ENCODE measurements at places on chromosomes 4 and X. TPM values are rescaled to one million over a fixed set of nuclear protein-coding genes. Genes with fewer than 3 reads are reported as not detected.

GRCh38 chr4:8832113-8832915 lies 39.3 kb downstream of the HMX1 start:
- no peak for DNase-seq

DNA sequence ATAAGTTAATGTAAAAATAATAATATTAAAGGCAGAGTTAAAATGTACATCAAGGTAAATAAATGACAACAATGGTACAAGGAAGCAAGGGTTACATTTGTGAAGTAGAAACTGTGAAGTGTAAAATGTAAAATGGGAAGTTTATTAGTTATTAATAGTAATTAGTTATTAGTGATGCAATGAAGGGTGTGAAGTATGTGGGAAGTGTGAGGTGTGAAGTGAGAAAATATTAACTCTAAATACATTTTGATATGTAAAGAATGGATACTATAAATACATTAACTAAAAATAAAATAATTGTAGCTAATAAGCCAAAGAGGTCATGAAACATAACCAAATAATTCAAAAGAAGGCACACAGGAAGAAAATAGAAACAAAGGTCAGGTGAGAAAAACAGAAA lies 316.4 kb downstream of the GBA3 start:
- no peak for DNase-seq

- DNase-seq, result no peak
Measured at GRCh38 chrX:37906357-37906756, 59.0 kb upstream of the DYNLT3 start.

- DNase-seq, result no peak
Measured at GRCh38 chr4:85489273-85489981, 14.5 kb downstream of the ARHGAP24 start.

GRCh38 chr4:38189445-38189844 lies 229.2 kb downstream of the PTTG2 start:
- DNase-seq, result no peak

- DNase-seq, result no peak
Measured at GRCh38 chrX:135408794-135409193, 12.9 kb upstream of the SMIM10L2A start.

- DNase-seq, result no peak
Measured at GRCh38 chrX:2793752-2794151, 35.0 kb upstream of the GYG2 start.

DNA sequence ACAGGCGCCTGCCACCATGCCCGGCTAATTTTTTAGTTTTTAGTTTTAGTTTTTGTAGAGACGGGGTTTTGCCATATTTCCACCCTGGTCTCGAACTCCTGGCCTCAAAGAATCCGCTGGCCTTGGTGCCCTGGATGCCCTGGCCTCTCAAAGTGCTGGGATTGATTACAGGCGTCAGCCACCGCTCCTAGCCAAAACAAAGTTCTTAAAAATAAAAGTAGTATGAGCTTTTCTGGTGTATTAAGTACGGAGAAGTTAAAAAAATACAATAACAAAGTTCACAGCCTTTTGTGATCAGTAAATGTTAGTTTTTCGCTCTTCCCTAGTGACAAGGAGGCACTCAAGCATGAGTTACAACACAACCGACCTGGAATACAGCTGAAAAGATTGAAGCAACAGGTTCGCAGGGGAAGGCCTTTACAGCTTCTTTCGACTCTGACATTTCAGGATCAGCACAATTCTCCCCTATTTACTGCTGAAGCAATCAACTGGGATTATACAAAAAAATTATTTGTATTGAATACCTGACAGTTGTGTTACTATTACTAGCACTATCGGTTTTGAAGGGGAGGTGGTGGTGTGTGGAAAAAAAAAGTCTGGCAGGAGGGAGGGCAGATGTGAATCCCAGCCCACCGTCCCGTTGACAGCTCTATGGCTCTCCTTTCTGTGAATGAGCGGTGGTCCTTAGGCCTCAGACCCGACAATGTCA lies 893 bp upstream of the METAP1 start:
- DNase-seq, result no peak

- no peak for DNase-seq
Measured at GRCh38 chr4:25847329-25847728, 15.5 kb downstream of the SEL1L3 start.

- no peak for DNase-seq
Measured at GRCh38 chr4:79163981-79164490, 161.8 kb downstream of the NAA11 start.

DNA sequence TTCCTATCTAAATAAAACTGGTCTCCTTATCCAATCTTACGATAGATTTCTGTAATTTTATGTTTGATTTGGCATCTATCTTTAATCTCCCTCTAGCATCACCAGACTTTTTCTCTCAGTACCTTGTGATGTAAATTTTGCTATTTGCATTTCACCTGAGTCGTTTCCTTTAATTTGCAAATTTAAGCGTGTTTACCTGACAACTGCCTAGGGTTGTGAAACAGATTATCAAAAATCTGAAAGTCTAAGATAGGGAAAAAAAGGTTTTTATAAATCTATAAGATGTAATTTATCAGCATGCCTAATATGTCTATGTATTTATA lies 39.4 kb upstream of the TMPRSS11E start:
- DNase-seq, result no peak

GRCh38 chr4:122701061-122701460 lies 31.4 kb upstream of the BBS12 start:
- DNase-seq, result no peak

DNA sequence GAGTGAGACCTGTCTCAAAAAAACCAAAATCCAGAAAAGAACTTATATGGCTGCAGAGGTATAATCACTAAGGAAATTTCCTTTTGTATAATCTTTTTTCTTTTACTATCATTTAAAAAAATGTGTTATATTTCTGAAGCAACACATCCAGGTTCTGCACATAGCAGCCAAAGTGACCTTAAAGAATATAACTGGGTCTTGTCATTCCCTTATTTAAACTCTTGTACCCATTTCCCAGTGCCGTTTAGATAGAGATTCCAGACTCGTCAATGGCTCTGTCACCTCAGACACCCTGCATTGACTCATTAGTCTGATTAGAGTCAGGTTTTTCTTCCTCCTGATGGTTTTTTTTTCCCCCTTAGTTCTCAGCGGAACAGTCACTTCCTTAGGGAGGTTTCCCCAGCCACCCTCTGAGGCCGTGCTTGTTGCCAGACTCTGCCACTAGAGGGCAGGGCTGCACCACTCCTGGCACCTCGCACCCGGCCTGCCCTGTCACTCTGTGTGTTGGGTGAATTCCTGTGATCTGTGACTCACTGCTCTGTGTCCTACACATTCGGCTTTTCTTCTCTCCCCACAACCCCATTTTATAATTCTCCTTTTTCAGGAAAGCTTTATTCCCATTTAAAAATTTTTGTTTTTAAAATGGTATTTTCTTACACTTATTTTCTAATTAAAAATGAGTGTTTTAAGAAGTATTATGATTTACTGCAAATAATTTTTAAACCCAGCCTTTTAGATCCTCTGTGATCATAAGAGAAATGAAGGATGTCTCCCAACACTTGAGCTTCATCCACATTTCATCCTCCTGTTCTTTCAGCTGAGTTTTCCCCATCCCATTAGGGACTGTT lies 32.1 kb downstream of the HTT start:
- peak; percentile 94 for DNase-seq

GRCh38 chrX:40832723-40833122 lies 97.4 kb upstream of the MED14 start:
- no peak for DNase-seq

UGT2B10 gene
- total RNA-seq, result not detected

KCTD8 gene
- total RNA-seq, result 0.20 TPM

PASD1 gene
- total RNA-seq, result not detected

ANKRD50 gene
- total RNA-seq, result 35.5 TPM

HSPA4L gene
- 0.99 TPM for total RNA-seq

IGBP1 gene
- total RNA-seq, result 66.5 TPM

RAB9B gene
- total RNA-seq, result 0.65 TPM

CACNA1F gene
- not detected for total RNA-seq

RBM47 gene
- not detected for total RNA-seq

Measured in lung microvascular endothelial cell (primary cell).